ENCODE measurements at places on chromosomes 1 and 21.

- no peak for DNase-seq
Measured at GRCh38 chr1:85172684-85173337, 28.0 kb downstream of the SYDE2 start.

DNA sequence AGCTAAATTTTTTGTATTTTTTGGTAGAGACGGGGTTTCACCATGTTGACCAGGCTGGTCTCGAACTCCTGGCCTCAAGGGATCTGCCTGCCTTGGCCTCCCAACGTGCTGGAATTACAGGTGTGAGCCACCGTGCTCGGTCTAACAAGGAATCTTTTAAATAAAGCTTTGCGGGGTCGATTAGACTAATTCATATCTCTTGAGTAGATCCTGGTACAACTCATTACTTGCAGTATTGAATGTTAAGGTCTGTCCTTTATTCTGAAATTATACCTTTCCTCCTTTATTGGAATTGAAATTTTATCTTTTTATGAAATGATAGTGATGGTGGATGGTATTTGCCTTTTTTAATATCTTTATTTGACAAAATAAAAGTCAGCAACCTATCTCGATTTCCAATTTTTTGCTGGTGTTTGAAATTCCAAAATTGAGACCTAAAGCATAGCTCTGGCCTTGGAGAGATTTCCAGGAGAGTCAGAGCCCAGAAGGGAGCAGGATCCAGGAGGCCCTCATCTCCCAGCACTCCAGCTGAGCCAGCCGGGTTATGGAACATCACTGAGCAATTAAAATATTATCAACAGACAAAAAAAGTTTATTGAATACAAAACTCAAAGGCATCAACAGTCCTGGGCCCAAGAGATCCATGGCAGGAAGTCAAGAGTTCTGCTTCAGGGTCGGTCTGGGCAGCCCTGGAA is 4.7 kb downstream of the S100A2 start:
- no peak for DNase-seq

- no peak for DNase-seq
Measured at GRCh38 chr1:6384135-6384534, 9.4 kb downstream of the ACOT7 start.

DNA sequence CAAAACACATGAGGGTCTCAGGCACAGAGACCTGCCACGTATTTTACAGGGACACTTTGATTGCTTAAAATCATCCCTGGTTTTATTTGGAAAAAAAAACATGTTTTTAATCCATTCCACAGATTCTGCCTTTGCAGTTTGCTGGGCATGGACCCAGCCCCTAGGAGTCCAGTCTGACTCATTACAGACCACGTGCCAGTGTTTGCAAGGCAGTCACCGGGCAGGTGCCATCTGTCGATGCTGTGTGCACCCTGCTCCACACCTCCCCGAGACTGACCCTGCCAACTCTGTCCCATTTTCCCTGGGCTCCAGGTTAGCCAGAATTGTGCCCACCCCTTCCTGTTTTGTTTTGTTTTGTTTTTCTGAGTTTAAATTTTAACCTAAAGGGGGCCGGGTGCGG is 148.4 kb upstream of the TMEM51 start:
- no peak for DNase-seq

DNA sequence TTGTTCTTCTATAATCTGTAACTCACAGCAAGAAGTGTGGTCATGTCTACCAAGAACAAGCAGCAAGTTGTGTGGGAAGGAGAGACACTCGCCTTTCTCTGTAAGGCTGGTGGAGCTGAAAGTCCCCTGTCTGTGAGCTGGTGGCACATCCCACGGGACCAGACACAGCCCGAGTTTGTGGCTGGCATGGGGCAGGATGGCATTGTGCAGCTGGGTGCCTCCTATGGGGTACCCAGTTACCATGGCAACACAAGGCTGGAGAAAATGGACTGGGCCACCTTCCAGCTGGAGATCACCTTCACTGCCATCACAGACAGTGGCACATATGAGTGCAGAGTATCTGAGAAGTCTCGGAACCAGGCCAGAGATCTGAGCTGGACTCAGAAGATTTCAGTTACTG is 15.5 kb downstream of the CD101 start:
- no peak for DNase-seq

- DNase-seq, result no peak
Measured at GRCh38 chr21:29557931-29558725, 259.4 kb downstream of the BACH1 start.

DNA sequence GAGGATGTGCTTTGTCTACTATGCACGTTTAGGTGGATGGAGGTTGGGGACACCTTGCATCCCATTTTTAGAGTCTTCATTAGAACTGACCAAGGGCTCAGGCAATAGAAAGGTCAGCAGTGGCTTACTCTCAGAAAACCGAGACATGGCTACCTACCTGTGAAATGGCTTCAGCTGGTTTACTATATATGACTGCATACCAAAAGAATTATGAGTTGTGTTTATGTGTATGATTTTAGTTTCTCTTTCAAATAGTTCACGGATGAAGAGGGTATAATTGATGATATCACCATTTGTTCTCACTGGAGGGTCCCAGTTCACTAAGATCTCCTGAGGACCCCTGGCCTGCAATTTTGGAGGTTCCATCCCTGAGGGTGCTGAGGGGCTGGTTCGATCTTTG is 106.8 kb downstream of the KCTD3 start:
- DNase-seq, result no peak

DNA sequence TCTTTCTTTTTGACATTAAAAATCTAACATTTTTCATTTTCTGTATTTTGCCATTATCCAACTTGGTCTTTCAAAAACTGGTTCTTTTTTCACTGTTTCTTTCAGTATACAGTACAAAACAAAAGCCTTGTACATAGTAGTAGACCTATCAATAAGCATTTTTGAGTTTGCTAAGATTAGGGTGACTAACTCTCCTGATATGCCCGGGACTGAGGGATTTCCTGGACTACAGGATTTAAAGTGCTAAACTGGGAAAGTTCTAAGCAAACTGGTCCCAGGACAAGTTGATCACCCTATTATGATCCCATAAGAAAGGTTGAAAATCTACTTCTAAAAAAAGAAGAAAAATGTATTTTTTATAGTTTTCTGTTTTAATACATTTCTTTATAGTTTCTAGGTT is 120.9 kb downstream of the USP25 start:
- no peak for DNase-seq

GRCh38 chr1:205662791-205663190 is 17.5 kb downstream of the SLC45A3 start:
- no peak for DNase-seq

DNA sequence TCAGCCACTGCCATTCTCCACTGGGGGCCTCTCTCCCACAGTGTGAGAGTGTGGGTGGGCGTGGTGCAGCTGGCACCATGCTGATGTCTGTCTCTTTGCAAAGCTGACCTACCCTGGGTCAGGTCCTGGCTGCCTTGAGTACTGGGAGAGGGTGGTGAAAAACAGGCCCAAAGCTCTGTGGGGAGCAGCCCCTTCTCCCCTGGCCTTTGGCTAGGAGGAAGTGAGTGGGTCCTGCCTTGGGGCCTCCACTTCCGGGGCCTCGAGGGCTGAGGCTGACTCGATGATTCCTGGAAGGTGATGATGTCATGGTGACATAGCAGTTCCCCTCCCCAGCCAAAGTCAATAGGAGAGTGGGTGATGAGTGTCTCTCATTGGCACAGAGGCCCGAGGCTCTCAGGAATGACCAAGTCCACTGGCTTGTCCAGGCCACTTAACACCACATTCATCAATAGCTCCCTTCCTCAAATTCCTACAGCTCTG is 53.0 kb downstream of the IER5 start:
- DNase-seq, result no peak

DNA sequence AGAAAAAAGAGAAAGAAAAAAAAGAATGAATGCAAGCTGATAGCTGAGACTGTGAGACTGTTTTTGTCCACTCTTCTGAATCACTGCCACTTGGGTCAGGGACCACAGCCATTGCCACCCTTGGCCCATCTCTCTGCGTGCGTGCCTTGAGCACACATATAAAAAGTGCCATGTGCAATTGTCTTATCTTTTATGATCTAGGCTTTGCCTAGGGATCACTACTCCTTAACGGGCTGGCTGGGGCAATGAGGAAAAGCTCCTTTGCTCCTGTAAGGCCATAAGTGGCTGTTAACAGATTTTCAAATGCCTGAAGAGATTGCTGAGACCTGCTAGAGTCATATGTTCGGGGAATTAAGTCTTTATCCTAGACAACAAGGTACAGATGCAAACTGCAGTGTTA is 8.2 kb downstream of the SPATA46 start:
- no peak for DNase-seq

All from T-helper 9 cell (primary cell).